ENCODE measurements at places on chromosomes 3 and 15.
A peak's percentile ranks its signal among the peaks of the same experiment; 100 is the strongest.

- DNase-seq: no peak
Measured at GRCh38 chr3:106880206-106880605, 497.0 kb upstream of the CCDC54 start.

DNA sequence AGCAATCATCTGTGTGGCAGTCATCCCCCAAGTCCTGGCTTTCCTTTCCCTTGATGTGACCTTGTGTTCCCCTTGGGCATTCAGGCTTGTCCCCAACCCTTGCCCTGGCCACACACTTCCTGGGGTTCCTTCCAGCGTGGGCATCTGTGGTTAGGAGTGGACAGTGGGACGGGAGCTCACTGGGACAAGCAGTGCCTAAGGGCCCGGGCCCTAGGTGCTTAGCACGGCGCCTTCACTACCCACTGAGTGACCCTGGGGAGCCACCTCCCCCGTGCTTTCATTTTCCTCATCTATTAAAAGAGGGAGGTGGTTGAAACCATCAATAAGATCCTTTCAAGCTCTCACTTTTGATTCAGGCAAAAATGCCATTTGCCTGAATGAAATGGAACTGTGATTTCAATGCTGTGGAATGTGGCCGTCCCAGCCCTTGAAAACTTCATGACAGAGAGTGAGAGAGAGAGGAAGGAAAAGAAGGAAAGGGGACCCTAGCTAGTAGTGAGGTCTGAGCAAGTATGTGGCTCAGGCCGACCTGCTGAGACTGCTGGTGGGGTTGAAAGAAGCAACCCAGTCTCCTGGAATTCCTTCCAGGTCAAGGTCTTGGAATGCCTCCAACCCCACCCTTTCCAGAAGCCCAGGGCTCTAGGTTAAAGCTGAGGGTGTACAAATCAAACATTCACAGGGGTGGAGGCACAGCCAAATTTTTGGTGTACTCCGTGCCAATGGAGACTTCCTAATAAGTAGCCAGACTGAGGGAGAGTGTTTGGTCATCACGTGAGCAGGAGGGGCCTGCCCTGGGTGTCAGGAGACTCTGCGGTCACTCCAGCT lies 302.9 kb downstream of the TLE3 start:
- DNase-seq: no peak

- no peak for DNase-seq
Measured at GRCh38 chr15:57728436-57728835, 21.9 kb downstream of the POLR2M start.

- DNase-seq: no peak
Measured at GRCh38 chr3:69252631-69253030, 130.2 kb upstream of the LMOD3 start.

DNA sequence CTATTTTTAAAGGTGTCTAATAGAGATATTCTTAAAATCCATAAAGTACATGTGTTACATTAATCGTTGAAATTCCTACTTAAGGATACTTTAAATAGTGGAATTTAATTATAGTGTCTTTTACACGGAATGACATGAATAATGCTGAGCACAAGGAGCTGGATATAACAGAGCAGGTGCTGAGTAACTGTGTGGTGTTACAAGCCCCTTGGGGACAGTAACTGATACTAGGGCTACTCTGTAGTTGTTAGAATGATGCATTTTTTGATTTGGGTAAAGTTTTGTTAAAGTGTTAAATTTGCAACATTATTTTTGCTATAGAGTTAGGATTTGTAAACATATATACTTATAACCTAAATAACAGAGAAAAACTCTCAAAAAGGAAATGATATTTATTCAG lies 1496.1 kb downstream of the OTOL1 start:
- DNase-seq: no peak

DNA sequence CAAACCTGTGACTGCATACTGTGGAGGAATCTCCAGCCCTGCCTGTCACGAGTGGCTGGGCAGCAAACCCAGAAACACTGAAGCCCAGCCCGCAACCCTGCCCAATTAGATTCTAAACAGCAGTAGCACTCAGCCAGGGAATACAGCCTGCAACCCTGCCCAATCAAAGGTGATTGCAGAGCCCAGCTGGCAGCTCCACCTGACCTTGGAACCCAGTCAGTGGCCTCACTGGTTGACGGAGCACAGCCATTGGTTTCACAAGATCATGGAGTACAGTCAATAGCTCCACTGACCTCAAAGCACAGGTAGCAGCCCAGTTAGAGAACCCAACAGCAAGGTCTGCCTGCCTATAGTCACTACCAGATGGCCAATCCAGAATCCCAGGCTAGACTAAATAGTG lies 35.2 kb upstream of the MYLK start:
- DNase-seq: no peak

GRCh38 chr3:34782871-34783270 lies 856.5 kb upstream of the ARPP21 start:
- no peak for DNase-seq

DNA sequence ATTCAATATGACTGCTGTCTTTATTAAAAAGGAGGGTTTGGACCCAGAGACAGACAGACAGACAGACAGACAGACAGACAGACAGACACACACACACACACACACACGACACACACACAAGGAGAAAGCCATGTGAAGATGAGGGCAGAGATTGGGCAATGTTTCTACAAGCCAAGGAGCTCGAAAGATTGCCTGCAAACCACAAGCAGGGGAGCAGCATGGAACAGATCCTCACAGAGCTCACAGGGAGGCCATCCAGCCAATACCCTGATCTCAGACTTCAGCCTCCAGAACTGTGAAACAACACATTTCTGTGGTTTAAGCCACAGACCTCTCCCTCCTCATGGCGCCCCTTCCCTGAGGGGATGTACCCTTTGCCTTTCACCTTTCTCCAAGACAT lies 35.8 kb upstream of the ABHD2 start:
- no peak for DNase-seq

- no peak for DNase-seq
Measured at GRCh38 chr15:85582131-85583079, 202.0 kb downstream of the AKAP13 start.

GRCh38 chr15:68637767-68638404 lies 59.1 kb downstream of the CORO2B start:
- DNase-seq: no peak

DNA sequence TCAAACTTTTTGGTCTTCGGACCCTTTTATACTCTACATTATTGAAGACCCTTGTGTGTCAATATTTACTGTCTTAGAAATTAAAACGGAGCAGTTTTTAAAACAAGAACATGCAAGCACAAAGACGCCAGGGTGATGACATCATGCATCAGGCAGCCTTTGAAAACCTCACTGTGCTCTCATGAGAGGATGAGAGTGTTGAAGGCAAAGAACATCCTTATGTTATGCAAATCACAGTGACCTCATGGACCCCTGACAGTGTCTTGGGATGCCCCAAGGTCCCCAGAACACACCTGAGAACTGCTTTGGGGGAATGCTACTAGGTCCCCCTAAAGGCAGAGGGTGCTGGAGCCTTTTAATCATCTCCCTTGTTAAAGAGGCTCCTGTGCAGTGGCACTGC lies 51.6 kb downstream of the CHDH start:
- DNase-seq: no peak

GRCh38 chr15:27059610-27060202 lies 88.7 kb downstream of the GABRG3 start:
- DNase-seq: peak; percentile 47

- DNase-seq: no peak
Measured at GRCh38 chr3:149541091-149541491, 66.6 kb downstream of the TM4SF4 start.

DNA sequence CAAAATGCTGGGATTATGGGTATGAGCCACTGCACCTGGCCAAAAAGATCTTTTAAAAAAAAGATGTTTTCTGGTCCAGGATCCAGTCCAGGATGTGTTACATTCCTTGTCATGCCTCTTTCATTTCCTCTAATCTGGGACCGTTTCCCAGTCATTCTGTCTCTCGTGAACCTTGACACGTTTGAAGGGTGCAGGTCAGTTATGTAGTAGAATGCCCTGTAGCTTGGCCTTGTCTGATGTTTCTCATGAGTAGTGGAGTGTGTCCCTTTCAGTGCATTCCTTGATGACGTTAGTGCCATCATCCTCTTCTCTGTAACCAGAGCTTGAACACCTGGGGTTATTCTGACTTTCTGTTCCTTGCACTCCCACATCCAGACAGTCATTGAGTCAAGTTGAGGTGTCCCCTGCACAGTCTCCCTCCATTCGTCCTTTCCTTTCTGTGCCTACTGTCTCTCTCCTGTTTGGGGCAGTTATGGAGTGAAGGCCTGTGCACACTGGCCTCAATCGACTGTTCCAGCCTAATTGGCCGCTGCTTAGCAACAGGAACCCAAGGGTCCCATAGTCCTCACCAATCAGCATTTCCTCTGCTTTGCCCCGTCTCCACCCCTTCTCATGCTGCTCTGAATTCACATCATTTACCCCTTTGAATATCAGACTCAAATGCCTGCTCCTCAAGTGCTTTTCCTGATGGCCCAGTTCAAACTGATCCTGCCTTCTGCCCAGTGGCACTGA lies 5.5 kb downstream of the FAM81A start:
- DNase-seq: no peak

DNA sequence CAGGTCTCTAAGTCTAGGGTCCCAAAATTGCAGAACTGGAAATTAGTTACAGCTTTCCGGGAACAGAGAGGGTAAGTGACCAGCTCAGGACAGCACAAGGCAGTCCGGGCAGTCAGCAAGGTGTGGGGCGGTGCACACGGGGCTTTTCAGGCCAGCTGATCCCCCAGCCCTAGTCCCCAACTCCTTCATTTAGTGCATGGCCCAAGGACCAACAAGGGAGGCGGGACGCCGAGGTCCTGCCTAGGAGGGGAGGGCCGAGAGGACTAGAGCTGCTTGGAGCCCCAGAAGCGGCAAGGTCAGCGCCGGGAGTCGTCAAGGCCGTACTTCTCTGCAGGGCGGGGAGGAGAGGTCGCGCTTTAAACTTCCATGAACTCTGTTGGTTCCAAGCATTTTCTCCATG lies 2.0 kb upstream of the PDE8A start:
- no peak for DNase-seq

GRCh38 chr3:119388577-119388976 lies 74.8 kb downstream of the TMEM39A start:
- no peak for DNase-seq

- no peak for DNase-seq
Measured at GRCh38 chr3:61940236-61940635, 378.9 kb downstream of the PTPRG start.

- DNase-seq: no peak
Measured at GRCh38 chr3:34202975-34203374, 404.5 kb downstream of the PDCD6IP start.

- no peak for DNase-seq
Measured at GRCh38 chr3:72520690-72521308, 327.4 kb downstream of the SHQ1 start.

GRCh38 chr3:3200632-3201212 lies 21.2 kb upstream of the CRBN start:
- DNase-seq: peak; percentile 53

DNA sequence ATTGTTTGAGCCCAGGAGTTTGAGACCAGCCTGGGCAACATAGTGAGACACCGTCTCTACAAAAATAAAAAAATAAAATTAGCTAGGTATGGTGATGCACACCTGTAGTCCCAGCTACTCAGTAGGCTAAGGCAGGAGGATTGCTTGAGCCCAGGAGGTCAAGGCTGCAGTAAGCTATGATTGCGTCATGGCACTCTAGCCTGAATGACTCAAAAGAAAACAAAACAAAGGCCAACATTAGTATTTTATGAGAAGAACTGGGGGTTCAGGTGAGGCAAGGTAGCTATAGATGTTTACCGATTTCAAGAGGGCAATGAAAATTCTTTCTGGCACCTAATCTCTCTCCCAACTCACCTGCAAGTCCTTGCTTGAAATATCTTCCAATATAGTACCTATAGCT lies 77.2 kb downstream of the GREM1 start:
- no peak for DNase-seq

DNA sequence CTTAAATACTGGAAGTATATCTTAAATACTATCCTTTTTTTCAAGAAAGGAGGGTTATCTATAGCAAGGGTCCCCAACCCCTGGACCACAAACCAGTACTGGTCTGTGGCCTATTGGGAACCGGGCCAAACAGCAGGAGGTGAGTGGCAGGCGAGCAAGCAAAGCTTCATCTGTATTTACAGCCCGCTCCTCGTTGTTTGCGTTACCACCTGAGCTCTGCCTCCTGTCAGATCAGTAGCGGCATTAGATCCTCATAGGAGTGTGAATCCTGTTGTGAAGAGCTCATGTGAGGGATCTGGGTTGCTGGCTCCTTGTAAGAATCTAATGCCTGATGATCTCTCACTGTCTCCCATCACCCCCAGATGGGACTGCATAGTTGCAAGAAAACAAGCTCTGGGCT lies 26.1 kb downstream of the SUMF1 start:
- no peak for DNase-seq

DNA sequence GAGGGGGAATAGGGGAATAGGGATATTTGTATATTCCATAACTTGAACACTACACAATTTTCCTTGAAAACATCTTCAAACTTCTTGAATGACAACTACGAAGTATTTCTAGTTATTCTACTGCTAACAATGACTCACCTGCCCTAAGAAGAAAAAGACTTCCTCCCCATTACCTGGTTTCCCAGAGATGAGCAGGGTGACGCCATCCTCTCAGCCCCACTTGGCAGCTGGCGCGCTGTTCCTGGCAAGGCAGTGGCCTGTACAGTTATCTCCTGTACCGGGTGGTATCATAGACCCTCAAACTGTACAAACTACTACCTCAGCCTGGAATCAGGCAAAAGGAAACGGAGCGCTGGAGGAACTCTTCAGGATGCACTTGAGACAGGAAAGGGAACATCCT lies 10.4 kb downstream of the WDR82 start:
- DNase-seq: no peak

DNA sequence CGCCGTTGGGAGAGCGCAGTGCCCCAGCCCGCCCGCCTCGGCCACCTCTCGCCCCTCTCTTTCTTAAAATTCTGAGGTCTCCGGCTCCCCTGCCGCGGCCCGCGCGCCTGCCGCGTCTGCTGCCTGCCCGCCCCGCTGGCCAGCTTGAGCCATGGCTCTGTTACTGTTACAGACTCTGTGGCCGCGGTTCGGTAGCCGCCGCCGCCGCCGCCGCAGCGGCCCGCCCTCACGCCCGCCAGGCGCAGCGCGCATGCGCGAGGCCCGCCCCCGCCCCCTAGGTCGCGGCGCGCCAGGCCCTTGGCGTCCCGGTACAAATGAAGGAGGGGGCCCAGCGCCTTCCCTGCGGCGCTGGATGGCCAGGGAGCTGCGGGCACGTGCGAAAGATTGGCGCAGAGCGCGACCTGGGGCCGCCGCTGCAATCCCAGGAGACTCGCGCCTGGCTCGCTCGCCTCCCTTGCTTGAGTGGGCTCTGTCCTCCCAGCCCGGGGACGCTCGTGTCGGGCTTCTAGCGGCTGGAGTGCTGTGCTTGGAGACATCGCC lies at the start of gene ONECUT1:
Gene ONECUT1 (minus strand): TSS at position 168 of the 540 bp plus-strand sequence. CDS start 452 bp downstream, outside the sequence.
- DNase-seq: peak; percentile 63
